ENCODE measurements at places on chromosomes 2 and 18. TPM values are rescaled to one million over a fixed set of nuclear protein-coding genes. Genes with fewer than 3 reads are reported as not detected.

Gene TLX2
- total RNA-seq: 0.31 TPM

Gene DHRS9
- total RNA-seq: 4.4 TPM

Gene TUBA4B
- total RNA-seq: 0.20 TPM

Gene DSG4
- total RNA-seq: not detected

Gene GAREM2
- 8.5 TPM for total RNA-seq

Gene LRRTM4
- not detected for total RNA-seq

Gene CCDC150
- 5.3 TPM for total RNA-seq

Gene SCN9A
- 1.9 TPM for total RNA-seq

Gene RTKN
- 20.2 TPM for total RNA-seq

Gene C2orf92
- total RNA-seq: 1.00 TPM

Gene BCL11A
- total RNA-seq: 0.17 TPM

Gene C2orf81
- total RNA-seq: 3.1 TPM

Measured in A549 treated with Hydrocortisone at 1 μM for 4 hours (cell line).